Epithelial cell of esophagus (primary cell): ENCODE measurements at places on chromosomes 12 and 14.
A peak's percentile ranks its signal among the peaks of the same experiment; 100 is the strongest.

DNA sequence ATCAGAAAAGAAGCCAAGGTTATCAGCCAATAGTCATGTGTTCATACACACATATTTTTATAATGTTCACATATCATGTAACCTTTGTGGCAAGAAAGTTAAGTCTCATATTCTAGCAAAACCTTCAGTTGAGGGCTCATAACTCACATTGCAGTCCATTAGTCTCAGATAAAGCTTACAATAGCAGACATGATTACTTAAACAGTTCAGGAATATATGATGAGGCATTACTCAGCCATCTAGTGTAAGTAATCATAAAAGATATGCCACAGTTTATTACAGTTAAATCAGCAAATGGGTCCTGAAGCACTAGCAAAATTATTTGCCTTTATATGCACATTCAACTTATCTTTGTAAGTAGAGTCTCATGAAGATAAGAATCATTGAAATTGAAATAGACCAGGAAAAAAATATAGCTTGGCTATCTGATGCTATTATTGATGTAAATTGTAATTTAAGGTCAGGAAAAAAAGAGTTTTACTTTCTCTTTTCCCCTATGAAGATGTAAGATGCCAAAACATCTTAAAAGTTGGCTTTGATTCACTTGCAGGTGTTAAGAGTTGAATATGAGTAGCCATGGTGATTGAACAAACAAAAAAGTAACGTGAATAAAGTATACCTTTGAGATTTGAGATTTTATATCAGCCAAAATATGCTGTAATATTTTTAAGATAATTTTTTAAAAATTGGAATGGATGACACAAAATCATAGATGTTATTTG, 537.0 kb downstream of the SLC6A15 start:
- peak; percentile 30 for DNase-seq

DNA sequence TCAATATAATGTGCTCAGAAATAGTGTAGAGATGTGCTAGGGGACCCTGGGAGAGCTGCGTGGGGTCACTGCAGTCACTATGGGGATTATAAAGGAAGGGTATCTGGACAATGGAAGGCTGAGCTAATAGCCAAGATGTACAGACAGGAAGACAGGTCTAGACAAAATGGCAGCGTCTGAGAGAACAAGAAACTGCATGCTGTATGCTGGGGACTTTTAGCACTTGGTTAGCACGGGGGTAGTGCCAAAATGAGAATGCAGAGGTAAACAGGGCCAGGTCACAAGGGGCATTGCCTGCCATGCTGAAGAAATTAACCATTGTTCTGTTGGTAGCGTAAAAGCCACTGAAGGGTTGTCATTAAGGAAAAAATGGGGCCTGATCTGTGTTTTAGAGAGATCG, 308.2 kb downstream of the EMP1 start:
- DNase-seq: peak; percentile 31

DNA sequence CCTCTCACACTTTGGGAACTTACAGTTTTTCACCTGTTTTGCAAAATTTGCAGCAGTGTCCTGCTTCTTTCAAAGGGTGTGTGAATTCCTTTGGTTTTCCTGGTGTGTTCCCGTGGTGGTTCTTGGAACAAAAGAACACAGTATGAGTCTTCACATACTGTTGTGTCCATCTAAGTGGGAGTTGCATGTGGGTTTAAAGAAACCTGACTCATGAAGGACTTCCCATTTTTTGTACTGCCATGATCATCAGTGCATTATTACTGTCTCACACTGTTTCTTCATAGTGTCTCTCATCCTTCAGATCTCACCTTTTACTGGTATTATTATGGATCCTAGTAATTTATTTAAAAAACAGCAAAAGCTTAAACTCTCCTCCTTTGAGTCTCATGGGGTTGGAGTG, 3.8 kb upstream of the GZMH start:
- peak; percentile 55 for DNase-seq

GRCh38 chr12:2291182-2291832, 238.5 kb downstream of the CACNA1C start:
- DNase-seq: peak; percentile 14

DNA sequence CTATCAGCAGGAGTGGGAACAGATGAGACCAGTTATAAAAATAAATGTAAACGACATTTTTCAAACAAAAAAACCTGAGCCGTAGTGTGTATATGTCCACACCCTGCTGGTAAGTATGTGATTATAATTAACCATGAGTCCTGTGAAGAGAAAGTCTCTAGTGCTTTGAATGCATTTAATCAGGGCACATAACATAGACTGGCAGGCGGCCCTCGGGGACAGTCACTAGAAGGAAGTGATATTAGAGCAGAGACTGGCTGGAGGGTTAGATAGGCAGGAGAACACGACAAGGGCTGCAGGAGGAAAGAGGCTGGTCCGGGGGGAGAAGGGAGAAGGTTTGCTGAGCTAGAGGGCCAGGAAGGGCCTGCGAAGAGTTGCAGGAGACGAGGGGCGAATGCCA, 23.8 kb upstream of the ELK3 start:
- DNase-seq: no peak

DNA sequence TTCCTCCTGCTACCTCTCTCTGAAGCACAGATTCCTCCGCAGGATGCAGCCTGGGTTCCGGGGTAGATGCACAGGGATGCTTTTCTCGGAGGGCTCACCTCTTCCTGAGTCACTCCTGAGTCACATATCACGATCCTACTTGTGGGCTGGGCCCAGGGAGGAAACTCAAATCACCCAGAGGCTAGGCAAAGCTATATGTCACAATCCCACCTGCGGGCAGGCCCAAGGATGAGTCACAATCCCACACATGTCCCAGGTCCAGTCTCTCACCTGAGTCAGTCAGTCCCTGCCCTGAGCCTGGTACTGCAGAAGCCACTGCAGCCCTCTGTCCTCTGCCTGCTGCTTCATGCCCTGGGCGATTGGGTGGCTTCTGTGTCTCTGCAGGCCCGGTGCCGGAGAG, 149.0 kb upstream of the GSC start:
- peak; percentile 16 for DNase-seq

DNA sequence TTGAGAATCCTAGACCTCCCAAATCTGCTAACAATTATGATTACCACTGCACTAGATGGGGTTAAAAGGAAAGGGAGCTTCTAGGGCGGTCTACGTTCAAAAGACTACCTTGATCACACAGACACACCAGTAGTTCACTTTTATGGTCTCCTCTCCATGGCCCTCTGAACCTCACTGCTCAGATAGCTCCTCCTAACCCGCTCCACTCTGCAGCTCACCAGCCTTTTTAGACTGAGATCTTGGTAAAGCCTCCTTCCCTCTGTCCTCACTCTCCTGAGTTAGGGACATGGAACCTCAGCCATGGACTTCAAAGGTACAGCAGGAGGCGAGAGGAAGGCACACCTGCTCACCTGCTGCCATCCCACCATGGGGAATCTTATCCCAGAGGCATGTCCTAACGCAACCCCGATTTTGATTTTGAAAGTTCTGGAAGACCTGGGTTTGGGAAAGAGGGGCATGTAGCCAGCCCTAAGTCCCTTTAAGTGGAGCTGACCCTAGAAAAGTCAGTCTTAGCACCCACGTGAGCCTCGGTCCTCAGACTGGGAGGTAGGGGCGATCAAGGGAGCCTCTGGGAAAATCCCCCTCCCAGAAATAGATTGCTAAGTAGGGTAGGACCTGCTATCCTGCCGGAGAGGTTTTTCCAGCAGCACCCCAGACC, 1.3 kb downstream of the ZNF219 start:
- no peak for DNase-seq

DNA sequence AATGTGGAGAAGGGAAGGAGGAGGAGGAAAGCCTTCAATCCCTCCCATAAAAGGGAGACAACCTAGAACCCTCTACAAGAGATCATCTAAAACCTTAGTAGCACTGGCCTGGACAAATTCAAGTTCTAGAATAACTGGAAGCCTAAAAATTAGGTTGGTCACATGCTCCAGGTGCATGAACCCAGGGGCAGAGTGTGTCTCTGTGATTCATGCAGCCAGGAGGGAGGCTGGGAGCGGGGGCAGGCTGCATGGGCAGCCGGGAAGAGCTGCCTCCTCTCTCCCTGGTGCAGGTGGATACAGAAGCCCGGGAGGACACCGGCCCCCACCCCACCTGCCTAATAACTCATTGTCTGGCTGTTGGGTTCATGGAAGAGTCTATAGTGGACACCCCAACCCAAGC, 38.6 kb downstream of the CCDC85C start:
- no peak for DNase-seq
